T-cell (primary cell): ENCODE measurements at places on chromosomes 16 and 17. TPM values are rescaled to one million over a fixed set of nuclear protein-coding genes. Genes with fewer than 3 reads are reported as not detected.

- no peak for DNase-seq
- no peaks in the 10 kb centered on the region for H3K36me3 ChIP-seq
- H3K4me1 ChIP-seq = no peaks in the 10 kb centered on the region
- H3K4me3 ChIP-seq = no peak overlapping the region
- no peaks in the 10 kb centered on the region for H3K27me3 ChIP-seq
- H3K27ac ChIP-seq = no peak overlapping the region
These were observed 220.0 kb downstream of the CDH13 start for GRCh38 chr16:82846806-82847205.

DNA sequence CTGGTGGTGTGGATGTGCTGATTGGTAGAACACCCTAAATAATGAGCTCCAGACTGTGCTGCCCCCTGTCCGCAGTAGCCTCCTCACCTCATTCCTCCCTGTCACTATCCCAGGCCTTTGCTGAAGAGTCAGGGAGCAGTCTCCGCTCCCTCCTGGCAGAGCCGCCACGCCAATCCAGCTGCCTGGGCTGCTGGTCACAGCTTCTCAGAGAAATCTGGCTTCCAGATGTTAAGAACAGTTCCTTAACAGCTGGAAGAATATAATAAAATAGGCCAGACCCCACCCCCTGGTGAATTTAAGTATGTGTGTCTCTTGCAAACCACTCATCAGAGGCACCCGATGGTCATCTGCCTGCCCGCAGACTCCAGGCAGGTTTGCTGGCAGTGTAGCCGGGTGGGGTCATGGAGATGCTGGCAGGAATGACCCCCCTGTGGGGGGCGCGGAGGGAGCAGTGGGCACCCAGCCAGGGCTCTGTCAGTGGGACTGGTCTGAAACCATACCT lies 161.0 kb downstream of the CCDC182 start:
- no peak overlapping the region for H3K4me3 ChIP-seq
- H3K27me3 ChIP-seq = no peaks in the 10 kb centered on the region
- no peaks in the 10 kb centered on the region for H3K36me3 ChIP-seq
- H3K27ac ChIP-seq = no peak overlapping the region

GRCh38 chr16:26593700-26594099 lies 473.0 kb upstream of the C16orf82 start:
- H3K4me1 ChIP-seq = peaks cover 4% of the 10 kb centered on the region
- H3K36me3 ChIP-seq = no peaks in the 10 kb centered on the region
- no peak for DNase-seq
- H3K27ac ChIP-seq = no peak overlapping the region
- no peaks in the 10 kb centered on the region for H3K27me3 ChIP-seq

- no peak overlapping the region for H3K27ac ChIP-seq
- H3K4me3 ChIP-seq = no peak overlapping the region
- DNase-seq = no peak
- no peaks in the 10 kb centered on the region for H3K27me3 ChIP-seq
- H3K36me3 ChIP-seq = peaks cover 4% of the 10 kb centered on the region
- H3K4me1 ChIP-seq = no peaks in the 10 kb centered on the region
These were observed 112.0 kb upstream of the CREBBP start for GRCh38 chr16:3992297-3993051.

DNA sequence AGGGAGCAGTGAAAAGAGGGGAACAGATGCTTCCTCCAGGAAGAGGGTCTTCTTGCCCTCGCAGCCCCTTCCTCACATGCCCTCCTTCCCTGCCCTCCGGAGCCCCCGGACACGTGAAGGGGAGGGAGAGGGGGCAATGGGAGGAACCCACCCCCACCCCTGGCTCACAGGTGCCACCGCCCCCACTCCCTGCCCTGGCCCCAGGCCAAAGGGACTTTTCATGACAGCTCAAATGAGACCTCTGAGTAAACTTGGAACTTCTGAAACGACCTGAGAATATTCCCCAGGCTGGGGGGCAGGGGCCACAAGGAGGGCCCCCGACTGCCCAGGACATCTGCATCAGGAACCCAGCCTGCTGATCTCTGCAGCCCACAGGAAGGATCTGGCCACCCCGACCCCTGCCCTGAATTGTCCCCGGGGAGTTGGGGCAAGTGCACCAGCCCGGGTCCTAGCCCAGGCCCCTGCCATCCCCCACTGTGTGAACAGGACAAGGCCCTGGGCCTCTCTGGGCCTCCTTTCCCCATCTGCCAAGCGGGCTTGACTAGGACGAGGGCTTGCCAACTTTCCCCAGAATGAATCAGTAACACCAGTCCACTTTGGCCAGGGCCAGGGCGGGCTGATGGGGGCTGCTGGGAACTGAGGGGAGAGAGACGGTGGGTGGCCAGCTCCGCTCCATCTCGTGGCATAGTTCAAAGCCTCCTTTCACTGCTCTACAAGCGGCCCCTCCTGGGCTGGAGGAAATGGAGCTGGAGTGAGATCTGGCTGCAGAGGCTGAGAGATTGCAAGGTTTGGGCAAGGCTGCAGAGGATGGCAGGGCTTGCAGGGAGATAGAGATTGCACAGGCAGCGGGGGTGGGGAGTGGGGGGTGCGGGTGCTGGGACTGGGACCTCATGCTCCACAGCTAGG lies 3.8 kb downstream of the IL21R start:
- peak overlapping the region; percentile 68 for H3K4me3 ChIP-seq
- H3K4me1 ChIP-seq = peaks cover 34% of the 10 kb centered on the region
- peak overlapping the region; percentile 73 for H3K27ac ChIP-seq
- no peak for DNase-seq
- peaks cover 6% of the 10 kb centered on the region for H3K36me3 ChIP-seq

- no peaks in the 10 kb centered on the region for H3K36me3 ChIP-seq
- H3K4me1 ChIP-seq = peaks cover 20% of the 10 kb centered on the region
- peak overlapping the region; percentile 60 for H3K4me3 ChIP-seq
- peak; percentile 99 for DNase-seq
- H3K27ac ChIP-seq = peak overlapping the region; percentile 99
These were observed 8.3 kb downstream of the MNT start for GRCh38 chr17:2392252-2393173.

GRCh38 chr16:31502981-31503380 lies 5.2 kb downstream of the RUSF1 start:
- peaks cover 2% of the 10 kb centered on the region for H3K4me1 ChIP-seq
- DNase-seq = no peak
- H3K27me3 ChIP-seq = no peaks in the 10 kb centered on the region
- H3K27ac ChIP-seq = no peak overlapping the region
- H3K36me3 ChIP-seq = peaks cover 15% of the 10 kb centered on the region
- no peak overlapping the region for H3K4me3 ChIP-seq

- H3K4me3 ChIP-seq = no peak overlapping the region
- DNase-seq = no peak
- peaks cover 16% of the 10 kb centered on the region for H3K27me3 ChIP-seq
- H3K27ac ChIP-seq = no peak overlapping the region
These were observed 3.9 kb upstream of the SOX9 start for GRCh38 chr17:72116661-72117521.

DNA sequence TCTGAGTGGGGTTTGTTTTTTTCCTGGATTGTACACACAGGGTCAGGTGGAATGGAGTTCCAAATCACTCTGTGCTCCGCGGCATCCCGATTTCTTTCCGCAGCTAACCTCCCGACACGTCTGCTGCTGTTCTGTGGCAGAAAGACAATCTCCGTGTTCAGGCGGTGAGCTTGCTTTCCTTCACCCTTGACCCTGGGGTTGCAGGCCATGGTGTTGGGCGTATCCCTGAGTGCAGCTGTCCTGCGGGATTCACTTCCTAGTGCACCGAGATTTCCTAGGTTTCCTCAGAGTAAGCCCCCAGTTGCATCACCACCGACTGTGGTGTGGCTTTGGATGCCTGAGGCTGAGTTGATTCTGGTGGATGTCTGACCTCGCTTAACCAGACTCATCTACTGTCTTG lies 7.8 kb upstream of the ARL6IP1 start:
- DNase-seq = no peak
- no peaks in the 10 kb centered on the region for H3K27me3 ChIP-seq
- peaks cover 44% of the 10 kb centered on the region for H3K36me3 ChIP-seq
- peaks cover 2% of the 10 kb centered on the region for H3K4me1 ChIP-seq

DNA sequence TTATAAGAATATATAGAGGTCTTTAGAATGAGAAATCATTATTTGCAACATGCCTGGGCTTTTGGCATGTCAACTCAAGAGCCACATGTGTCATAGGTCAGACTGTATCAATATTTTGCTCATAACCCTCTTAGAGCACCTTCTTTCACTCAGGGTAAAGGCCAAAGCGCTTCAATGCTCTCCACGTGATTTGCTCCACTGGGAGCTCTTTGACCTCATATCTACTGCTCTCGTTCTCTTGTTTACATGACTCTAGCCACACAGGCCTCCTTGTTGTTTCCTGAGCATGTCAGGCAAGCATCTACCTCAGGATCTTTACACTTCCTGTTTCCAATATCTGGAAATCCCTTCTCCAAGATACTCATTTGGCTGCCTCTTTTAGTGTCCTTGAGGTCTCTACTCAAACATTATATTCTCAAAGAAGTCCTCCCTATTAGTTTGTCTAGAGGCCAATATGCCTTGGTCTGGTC lies 148.4 kb downstream of the TOX3 start:
- no peak overlapping the region for H3K27ac ChIP-seq
- H3K27me3 ChIP-seq = no peaks in the 10 kb centered on the region
- no peak overlapping the region for H3K4me3 ChIP-seq
- DNase-seq = no peak
- no peaks in the 10 kb centered on the region for H3K36me3 ChIP-seq
- H3K4me1 ChIP-seq = no peaks in the 10 kb centered on the region

GRCh38 chr16:27264151-27264550 lies 4.4 kb downstream of the NSMCE1 start:
- peaks cover 4% of the 10 kb centered on the region for H3K4me1 ChIP-seq
- H3K4me3 ChIP-seq = no peak overlapping the region
- no peaks in the 10 kb centered on the region for H3K36me3 ChIP-seq
- DNase-seq = no peak
- no peak overlapping the region for H3K27ac ChIP-seq

- DNase-seq = no peak
- H3K4me1 ChIP-seq = peaks cover 18% of the 10 kb centered on the region
- H3K4me3 ChIP-seq = no peak overlapping the region
- H3K27me3 ChIP-seq = no peaks in the 10 kb centered on the region
- H3K27ac ChIP-seq = no peak overlapping the region
- peaks cover 8% of the 10 kb centered on the region for H3K36me3 ChIP-seq
These were observed 12.4 kb downstream of the SLFN5 start for GRCh38 chr17:35255316-35255715.

- H3K4me3 ChIP-seq = no peak overlapping the region
- no peaks in the 10 kb centered on the region for H3K27me3 ChIP-seq
- no peaks in the 10 kb centered on the region for H3K4me1 ChIP-seq
- H3K36me3 ChIP-seq = no peaks in the 10 kb centered on the region
- no peak for DNase-seq
These were observed 27.8 kb upstream of the ITGA3 start for GRCh38 chr17:50027881-50028735.

DNA sequence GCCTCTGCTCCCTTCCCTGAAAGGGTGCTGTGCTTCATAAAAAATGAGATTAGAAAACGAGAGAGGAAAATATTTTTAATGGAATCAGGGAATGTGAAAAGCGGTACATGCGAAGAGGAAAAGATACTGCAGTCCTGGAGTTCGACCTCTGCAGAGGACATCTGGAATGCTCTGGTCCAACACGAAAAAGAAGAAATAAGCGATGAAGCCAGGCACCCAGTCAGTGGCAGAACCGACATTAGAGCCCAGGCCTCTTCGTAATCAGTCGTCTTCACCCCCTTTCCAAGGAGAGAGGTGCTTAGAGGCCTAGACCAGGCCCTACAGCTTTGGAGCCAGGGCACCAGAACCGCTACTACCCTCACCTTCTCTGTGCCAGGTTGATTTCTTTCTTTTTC lies 459 bp upstream of the MARCHF10 start:
- H3K27me3 ChIP-seq = peaks cover 17% of the 10 kb centered on the region
- H3K36me3 ChIP-seq = no peaks in the 10 kb centered on the region
- DNase-seq = no peak
- H3K27ac ChIP-seq = no peak overlapping the region
- no peak overlapping the region for H3K4me3 ChIP-seq
- H3K4me1 ChIP-seq = peaks cover 3% of the 10 kb centered on the region

DNA sequence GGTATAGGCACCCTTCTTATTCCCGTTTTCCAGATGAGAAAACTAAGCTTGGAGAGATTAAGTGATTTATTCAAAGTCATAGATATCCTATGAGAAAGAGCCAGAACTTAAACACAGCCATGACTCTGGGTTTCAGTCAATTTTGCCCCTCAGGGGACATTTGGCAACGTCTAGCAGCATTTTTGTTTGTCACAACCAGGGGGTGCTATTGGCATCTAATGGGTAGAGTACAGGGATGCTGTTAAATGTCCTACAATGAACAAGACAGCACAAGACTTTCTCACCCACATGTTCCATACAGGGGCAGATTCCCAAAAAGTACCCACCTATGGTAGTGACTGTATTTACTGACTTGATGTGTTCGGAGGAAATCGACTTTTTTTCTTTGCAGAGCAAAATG lies 4.8 kb upstream of the SHISA9 start:
- DNase-seq = no peak
- H3K27me3 ChIP-seq = peaks cover 19% of the 10 kb centered on the region
- no peak overlapping the region for H3K27ac ChIP-seq
- H3K4me3 ChIP-seq = no peak overlapping the region
- no peaks in the 10 kb centered on the region for H3K36me3 ChIP-seq

GRCh38 chr16:65838001-65838400 lies 528.5 kb upstream of the CDH5 start:
- H3K4me1 ChIP-seq = no peaks in the 10 kb centered on the region
- H3K27ac ChIP-seq = no peak overlapping the region
- H3K36me3 ChIP-seq = no peaks in the 10 kb centered on the region
- no peaks in the 10 kb centered on the region for H3K27me3 ChIP-seq
- no peak overlapping the region for H3K4me3 ChIP-seq

GRCh38 chr16:58160855-58161254 lies 31.7 kb upstream of the CFAP20 start:
- no peak overlapping the region for H3K4me3 ChIP-seq
- no peak for DNase-seq
- peaks cover 11% of the 10 kb centered on the region for H3K36me3 ChIP-seq
- H3K27ac ChIP-seq = no peak overlapping the region
- no peaks in the 10 kb centered on the region for H3K27me3 ChIP-seq

DNA sequence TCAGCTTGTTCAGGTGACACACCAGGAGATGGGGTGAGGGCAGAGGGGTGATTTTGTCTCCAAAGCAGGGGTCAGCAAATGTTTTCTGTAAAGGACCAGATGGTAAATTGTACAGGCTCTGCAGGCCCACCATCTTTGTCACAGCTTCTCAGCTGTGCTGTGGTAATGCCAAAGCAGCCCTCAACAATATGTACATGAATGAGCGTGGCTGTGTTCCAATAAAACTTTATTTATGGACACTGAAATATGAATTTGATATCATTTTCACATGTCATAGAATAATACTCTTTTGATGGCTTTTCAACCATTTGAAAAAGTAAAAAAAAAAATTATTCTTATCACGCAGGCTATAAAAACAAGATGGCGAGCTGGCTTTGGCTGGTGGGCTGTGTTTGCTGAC lies 206.4 kb upstream of the RPL38 start:
- H3K27me3 ChIP-seq = no peaks in the 10 kb centered on the region
- H3K4me1 ChIP-seq = no peaks in the 10 kb centered on the region
- DNase-seq = no peak
- H3K4me3 ChIP-seq = no peak overlapping the region
- no peak overlapping the region for H3K27ac ChIP-seq
- H3K36me3 ChIP-seq = no peaks in the 10 kb centered on the region

GRCh38 chr16:80300456-80300855 lies 240.3 kb upstream of the DYNLRB2 start:
- H3K27me3 ChIP-seq = no peaks in the 10 kb centered on the region
- no peaks in the 10 kb centered on the region for H3K36me3 ChIP-seq
- H3K4me1 ChIP-seq = no peaks in the 10 kb centered on the region
- no peak for DNase-seq

The SLC9A5 gene
- 1.7 TPM for total RNA-seq

The STH gene
- not detected for total RNA-seq

The AIPL1 gene
- total RNA-seq = not detected

The CAVIN1 gene
- 2.3 TPM for total RNA-seq

The KCNAB3 gene
- 18.1 TPM for total RNA-seq

The OTOP3 gene
- total RNA-seq = not detected
